ENCODE measurements at places on chromosomes 2 and 18. TPM values are rescaled to one million over a fixed set of nuclear protein-coding genes. Genes with fewer than 3 reads are reported as not detected.

DNA sequence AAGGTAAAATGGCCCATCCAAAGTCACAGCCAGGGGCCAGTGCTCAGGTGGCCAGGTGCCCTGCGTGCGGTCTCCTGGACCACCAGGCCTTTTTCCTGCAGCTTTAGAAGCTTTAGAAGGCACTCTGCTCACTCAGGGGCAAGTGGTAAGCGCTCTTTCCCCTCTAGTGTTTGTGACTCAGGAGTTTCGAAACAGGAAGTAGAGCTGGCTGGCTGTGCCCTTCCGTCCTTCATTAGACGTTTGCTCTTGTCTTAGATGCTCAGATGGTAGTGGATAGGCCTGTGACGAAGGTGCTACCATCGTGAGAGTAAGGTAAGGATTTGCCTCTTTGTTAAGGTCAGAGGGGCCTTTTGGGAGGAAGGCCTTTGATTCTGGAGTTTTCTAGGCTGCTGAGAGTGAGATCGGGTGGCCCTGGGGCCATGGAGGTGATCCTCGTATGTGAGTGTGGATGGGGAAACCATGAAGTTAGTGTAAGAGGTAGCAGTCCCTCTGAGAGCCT, at the start of gene CASP8:
TSS of gene CASP8 (plus strand) at position 235 of the 499 bp plus-strand sequence. CDS start 5,951 bp downstream, outside the sequence.
- no peak for DNase-seq

DNA sequence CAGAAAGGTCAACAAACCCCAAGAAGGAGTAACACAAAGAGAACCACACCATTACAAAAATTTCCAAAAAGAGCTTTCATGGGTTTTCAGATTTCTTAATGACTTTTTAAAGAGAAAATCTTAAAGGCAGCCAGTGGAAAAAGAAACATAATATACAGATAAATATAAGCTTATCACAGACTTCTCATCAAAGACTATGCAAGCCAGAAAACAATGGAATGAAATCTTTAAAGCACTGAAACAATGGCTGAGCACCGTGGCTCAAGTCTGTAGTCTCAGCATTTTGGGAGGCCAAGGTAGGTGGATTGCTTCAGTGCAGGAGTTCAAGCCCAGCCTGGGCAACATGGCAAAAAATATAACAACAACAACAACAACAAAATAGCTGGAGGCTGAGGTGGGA, 237.4 kb downstream of the CYP26B1 start:
- DNase-seq = no peak

- DNase-seq = no peak
Observed at GRCh38 chr2:22753476-22753875, 631.5 kb upstream of the KLHL29 start.

- DNase-seq = no peak
Observed at GRCh38 chr2:36705326-36706020, 9.0 kb downstream of the VIT start.

Gene ESPNL
- total RNA-seq = not detected

Gene CDH2
- 1.3 TPM for total RNA-seq

- DNase-seq = no peak
Observed at GRCh38 chr2:25821225-25822056, 56.8 kb downstream of the ASXL2 start.

- no peak for DNase-seq
Observed at GRCh38 chr2:169771612-169772011, 27.1 kb upstream of the SSB start.

DNA sequence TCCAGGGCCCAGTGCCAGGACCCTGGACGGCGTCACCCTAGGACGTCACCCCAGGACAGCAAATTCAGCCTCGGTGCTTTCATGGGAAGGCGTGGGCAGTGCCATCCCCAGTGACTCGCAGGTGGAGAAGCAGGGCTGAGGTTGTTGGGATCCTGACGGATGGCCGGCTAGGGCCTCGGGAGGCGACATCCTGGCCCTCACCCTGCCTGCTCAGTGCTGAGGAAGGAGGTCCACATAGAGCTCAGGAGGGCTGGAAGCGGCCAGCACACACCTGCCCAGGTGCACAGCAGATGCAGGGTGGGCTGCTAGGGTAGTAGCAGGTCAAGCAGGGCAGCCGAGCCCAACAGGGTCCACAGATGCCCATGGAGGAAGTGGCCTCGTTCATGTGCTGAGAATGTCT, 482.0 kb upstream of the SALL3 start:
- DNase-seq = no peak

Gene TMEM169
- 1.6 TPM for total RNA-seq

GRCh38 chr18:23528580-23529472, 25.5 kb downstream of the RMC1 start:
- no peak for DNase-seq

Gene CFAP221
- 6.6 TPM for total RNA-seq

DNA sequence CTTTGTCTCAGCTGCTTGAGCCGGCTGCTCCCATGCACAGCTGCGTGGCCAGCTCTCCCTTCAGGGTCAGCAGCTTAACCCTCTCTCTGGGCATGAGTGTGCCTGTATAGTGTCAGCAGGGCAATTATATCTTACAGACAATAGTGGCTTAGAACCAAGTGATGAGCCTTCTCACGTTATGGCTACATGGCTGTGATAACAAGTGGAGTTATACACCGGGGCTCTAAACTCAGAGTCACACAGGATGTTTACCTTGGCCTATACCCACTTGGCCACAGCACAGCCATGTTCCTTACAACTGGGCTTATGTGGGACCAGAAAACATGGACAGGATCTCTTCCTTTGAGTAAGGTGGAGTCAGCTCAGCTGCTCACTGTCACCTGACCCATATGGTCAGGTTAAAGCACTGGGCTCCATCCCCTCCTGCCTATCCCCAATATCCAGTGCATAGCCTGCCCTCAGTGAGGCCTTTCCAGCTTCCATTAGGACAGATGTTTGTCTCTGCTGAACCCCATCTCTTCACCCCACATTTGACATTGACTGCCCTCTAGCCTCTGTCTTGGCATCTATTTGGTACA, 294.2 kb upstream of the NCKAP5 start:
- no peak for DNase-seq

All from Peyer's patch (tissue), 4 donors.